HTR-8/SVneo (cell line): ENCODE measurements at places on chromosomes 4 and X.

- no peak for DNase-seq
Measured at GRCh38 chrX:42704454-42704853, 73.5 kb downstream of the PPP1R2C start.

DNA sequence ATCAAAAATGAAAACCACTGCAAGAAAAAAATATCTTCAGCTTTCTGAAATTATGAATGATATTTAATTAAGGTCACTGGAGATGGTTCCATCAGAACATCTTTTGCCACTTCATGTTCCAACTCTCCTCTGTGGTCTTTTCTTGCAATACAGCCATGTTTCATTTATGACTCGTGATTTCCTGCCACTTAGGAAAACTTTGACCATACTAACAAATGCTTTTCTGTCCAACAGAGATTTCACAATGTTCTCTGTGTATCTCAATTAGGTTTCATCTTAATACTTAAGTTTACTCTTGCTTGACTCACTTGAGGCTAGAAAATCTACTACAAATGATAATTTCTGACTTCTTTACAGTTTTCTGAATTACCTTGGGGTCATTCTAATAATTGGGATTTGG lies 330.9 kb downstream of the CXXC4 start:
- DNase-seq: no peak

DNA sequence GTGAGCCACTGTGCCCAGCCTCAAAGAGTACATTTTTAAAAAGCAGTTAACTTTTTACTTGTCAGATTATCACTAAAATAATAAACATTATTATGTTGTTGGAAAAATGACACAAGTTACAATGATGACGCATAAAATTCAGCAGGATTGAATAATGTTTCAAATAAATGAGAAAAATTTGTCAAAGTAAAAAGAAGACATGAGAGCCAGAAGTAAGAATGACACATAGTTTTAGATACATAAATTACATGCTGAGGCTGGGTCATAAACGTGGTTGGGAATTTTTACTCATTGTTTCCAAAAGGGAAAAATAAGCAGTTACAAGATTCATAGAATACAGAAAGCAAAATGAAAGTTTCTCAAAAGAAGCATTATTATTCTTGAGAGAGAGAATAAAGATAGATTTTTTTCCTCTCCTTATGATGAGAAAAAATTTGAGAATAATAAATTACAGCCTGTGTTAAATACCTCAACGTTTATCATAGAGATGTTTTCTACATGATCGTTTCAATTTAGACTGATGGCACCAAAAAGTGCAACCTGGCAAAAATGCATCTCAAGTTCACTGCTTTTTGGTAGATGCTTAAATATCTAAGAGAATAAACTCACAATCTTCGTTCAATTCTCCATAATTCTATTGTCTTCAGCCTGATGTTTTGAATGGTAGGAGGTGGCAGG lies 40.4 kb downstream of the GUCY1B1 start:
- DNase-seq: no peak

DNA sequence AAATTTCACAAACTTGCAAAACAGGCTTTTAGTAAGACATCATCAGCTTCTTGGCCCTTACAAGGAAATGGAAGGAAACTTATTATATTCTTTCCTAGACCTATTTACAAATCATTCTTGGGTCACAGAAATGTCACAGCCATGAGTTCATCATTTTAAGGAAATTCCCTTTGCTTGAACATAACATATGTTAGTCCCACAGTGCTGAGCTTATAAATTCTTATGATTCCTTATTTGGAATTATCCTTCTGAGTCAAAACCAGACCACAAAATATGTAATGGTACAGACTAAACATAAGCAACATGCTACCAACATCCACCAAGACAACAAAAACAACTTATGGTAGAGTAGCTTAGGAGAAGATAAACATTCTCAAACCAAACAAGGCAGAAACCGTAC lies 236.9 kb upstream of the CTSO start:
- peak; percentile 18 for DNase-seq

GRCh38 chrX:44952329-44953027 lies 79.5 kb downstream of the KDM6A start:
- no peak for DNase-seq

- no peak for DNase-seq
Measured at GRCh38 chrX:69564665-69565064, 51.2 kb upstream of the EDA start.

GRCh38 chr4:183256756-183257385 lies 63.2 kb downstream of the CLDN22 start:
- DNase-seq: peak; percentile 62

GRCh38 chrX:40952855-40953254 lies 132.4 kb upstream of the USP9X start:
- no peak for DNase-seq
